ENCODE measurements at places on chromosomes 5 and 9.

DNA sequence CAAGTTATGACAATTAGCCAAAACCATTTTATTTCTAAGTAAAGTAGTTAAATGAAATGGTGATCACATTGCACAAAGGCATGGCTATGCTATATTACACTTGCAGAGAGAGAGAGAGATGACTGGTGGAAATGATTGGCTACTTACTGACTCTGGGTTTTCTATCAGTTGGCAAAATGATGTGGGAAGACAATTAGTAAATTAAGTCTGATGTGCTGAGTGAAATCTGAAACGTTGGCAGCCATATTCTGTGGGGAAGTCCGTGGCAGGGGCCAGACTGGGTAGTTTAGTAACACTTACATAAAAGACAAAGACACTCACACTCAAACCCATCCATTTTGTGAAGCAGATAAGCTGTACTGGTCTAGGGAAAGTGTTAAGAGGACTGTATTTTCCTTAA is 61.6 kb downstream of the ANXA1 start:
- no peak for DNase-seq

DNA sequence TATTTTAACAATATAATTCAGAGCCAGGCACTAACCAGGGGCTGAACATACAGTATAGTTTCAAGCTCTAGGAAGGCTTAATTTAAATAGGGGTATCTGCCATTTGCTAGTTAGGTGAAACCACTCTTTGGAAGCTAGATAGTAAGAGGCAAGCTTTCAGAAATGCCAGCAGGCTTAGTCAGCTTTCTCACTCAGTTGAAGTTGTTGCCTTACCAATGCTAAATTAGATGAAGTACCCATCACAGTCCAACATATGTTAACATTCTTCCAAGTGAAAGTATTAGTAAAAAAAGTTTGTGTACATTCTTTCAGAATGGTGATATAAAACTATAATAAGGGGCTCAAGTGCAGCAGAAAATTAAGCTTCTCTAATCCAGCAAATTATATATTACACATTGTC is 215.0 kb downstream of the CNTLN start:
- DNase-seq = no peak

DNA sequence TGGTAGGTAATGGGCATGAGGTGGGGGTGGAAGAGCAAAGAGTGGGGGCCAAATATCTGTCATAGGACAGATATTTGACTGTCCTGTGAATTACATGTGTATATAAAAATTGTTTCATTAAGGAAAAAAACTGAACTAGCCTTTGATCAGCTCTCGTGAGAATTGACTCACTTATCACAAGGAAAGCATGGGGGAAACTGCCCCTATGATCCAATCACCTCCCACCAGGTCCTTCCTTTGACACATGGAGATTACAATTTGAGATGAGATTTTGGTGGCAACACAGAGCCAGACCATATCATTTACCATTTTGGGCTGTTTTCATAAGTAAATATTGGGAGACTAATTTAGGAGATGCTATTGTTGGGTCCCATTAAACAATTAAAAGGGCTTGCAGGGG is 63.2 kb upstream of the FYB1 start:
- no peak for DNase-seq

GRCh38 chr5:132006331-132007120 is 4.9 kb downstream of the ACSL6 start:
- DNase-seq = no peak

- no peak for DNase-seq
These were observed 3.2 kb upstream of the HMGCS1 start for GRCh38 chr5:43316421-43316820.

DNA sequence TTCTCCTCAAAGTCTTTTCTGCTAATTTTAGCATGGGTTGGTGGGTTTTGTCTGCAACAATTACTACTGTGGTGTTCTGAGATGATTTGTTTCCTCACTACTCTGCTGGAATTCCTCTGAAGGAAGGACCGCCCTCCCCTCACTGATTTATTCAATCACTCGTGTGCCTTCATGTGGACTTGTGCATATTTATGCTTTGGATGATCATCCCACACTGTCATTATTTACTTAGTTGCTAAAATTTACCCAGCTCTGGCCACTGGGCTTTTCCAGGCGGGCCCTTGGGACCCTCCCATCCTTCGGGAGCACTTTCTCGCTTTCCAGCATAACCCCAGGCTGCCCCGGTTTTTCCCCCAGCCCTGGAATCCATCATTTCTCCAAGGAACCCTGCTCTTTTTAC is 41.7 kb upstream of the NKD2 start:
- DNase-seq = no peak

DNA sequence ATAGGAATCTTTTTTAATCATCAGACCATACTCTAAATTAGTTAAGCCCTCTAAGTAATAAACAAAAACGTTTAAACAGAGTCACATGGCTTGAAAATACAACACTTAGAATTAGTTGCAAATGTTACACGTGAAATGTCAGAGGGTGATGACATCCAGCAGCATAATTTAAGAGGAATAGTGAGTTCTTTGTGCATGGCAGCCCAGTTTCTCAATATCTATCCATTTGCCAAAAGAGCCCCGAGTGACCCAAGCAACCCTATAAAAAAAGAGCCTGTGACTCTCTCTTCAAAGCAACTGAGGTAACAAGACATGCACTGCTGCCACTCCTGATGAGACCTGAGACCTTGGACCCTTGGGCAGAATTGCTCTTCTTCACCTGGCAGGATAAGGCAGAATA is 96.9 kb upstream of the RASA1 start:
- DNase-seq = no peak

GRCh38 chr5:108387758-108388157 is 5.9 kb upstream of the FBXL17 start:
- no peak for DNase-seq

DNA sequence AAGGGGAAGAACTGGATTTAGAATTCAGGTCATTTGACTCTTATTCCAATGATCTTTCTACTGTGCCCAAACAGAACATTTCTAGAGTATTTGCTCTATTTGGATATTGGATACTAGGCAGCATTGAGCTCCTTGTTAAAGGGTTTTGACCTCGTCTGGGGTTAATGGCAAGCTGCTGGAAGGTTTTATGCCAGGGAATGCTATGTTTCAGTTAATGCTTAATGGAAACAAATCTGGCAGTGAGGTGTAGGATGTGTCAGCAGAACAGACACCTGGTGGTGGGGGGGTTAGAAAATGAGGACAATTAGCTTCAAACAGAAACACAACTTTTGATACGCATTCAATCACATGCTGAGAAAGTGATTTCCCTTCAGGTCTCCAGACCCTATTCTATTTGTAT is 51.5 kb downstream of the AGXT2 start:
- DNase-seq = no peak

DNA sequence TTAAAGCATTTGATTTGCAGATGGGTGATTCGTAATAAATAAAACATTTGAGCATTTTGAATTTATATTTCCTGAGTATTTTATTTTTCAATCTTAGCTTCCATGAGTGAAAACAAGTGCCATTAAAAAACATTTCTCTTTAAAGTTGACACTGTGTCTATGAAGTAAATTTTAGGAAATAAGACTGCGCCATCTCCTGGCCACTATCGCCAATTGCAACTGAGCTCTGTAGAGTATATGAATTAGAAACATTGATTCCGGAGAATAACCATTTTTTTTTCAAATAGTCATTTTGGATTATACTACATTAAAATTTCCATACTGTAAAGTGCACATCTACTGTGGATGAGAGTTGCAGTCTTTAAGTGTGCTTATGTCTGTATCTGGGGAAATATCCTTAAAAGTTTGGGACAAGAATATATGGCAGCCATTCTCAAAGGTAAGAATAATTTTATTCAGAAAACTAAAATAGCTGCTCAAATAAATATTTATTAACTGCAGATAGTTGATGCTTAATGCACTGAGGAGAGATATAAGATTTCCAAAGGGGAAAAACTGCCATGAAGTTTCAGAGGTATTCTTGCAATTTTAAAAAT is 5.9 kb downstream of the DMRTA1 start:
- DNase-seq = peak; percentile 48

- no peak for DNase-seq
These were observed 83.9 kb upstream of the HCN1 start for GRCh38 chr5:45779874-45780671.

GRCh38 chr9:37436540-37436939 is 14.0 kb downstream of the GRHPR start:
- no peak for DNase-seq

GRCh38 chr5:155773680-155774079 is 553.3 kb upstream of the SGCD start:
- no peak for DNase-seq

GRCh38 chr5:13553896-13554295 is 390.6 kb downstream of the DNAH5 start:
- peak; percentile 62 for DNase-seq

DNA sequence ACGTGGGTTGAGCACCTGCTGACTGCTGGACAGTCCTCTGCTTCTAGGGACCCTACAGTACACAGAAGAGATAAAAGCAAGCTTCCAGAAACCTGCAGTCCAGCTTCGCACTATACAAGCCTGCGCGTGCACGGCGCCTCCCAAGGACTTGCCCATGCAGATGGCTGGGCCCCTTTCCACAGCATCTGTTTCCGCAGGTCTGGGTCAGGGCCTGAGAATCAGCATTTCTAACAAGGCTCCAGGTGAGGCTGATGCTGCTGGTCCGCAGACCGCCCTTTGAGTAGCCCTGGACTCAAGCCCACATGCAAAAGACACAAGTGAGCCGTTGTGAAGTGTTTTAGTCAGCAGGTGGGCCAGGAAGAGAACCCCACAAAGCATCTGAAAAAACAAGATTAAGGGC is 133.1 kb downstream of the HSD17B3 start:
- DNase-seq = no peak

DNA sequence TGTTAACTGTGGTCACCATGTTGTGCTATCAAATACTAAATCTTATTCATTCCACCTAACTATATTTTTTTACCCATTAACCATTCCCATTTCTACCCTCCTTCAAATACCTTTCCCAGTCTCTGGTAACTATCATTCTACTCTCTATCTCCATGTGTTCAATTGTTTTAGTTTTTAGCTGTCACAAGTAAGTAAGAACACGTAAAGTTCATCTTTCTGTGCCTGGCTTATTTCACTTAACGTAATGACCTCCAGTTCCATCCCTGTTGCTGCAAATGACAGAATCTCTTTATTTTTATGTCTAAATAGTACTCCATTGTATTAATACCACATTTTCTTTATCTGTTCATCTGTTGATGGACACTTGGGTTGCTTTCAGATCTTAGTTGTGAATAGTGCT is 485.1 kb upstream of the CD180 start:
- DNase-seq = no peak

DNA sequence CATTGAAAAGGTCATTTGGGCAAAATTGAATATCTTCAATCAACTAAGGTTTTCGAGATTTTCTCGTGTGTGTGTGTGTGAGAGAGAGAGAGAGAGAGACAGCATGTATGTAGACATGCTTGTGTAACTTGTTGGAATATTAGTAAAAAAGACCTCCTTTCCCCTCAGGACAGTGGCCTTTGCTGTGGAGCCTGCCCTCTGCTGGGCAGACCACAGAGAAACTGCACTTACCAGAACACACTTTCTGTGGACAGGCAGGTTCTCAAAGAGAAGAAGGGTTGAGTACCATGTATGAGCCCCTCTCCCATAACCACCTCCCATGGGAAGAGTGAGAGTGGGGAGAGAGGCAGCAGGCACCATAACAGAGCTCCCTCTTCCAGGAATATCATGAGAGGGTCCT is 45.6 kb downstream of the CFAP90 start:
- DNase-seq = peak; percentile 49

- no peak for DNase-seq
These were observed 70.3 kb upstream of the TARS1 start for GRCh38 chr5:33370466-33370859.

DNA sequence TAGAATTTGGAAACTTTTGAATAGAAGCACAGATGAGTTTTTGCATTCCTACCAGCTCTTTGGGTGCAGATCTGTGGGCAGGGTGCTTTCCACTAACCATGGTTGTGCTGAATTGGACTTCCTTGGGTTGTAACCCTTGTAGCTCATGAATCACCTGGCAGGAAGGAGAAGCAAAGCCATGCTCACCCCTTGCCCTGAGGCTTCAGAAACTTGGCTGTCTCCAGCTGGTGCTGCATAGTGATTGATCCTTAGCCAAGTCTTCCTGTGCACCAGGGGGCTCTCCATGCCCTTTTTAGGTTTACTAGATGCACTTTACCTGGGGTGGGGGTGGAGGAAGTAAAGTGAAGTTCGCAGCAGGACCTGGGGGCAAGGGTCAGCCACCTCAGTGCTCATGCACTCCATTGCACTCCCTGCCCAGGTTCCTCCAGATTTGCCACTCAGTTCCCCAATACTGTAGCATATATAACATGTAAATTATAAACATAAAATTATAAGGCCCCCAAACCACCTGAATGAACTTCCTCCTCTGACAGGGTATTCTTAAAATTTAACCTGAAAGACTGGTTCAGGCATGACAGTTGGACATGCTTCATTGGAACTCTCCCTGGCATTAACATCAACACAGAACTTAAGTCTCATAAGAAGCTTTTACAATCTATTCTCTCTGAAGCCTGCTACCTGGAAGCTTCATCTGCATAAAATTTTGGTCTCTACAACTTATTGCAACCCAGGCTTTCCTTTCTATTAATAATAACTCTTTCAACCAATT is 25.8 kb upstream of the IFNA14 start:
- no peak for DNase-seq

GRCh38 chr9:134560654-134561053 is 80.9 kb upstream of the COL5A1 start:
- no peak for DNase-seq

DNA sequence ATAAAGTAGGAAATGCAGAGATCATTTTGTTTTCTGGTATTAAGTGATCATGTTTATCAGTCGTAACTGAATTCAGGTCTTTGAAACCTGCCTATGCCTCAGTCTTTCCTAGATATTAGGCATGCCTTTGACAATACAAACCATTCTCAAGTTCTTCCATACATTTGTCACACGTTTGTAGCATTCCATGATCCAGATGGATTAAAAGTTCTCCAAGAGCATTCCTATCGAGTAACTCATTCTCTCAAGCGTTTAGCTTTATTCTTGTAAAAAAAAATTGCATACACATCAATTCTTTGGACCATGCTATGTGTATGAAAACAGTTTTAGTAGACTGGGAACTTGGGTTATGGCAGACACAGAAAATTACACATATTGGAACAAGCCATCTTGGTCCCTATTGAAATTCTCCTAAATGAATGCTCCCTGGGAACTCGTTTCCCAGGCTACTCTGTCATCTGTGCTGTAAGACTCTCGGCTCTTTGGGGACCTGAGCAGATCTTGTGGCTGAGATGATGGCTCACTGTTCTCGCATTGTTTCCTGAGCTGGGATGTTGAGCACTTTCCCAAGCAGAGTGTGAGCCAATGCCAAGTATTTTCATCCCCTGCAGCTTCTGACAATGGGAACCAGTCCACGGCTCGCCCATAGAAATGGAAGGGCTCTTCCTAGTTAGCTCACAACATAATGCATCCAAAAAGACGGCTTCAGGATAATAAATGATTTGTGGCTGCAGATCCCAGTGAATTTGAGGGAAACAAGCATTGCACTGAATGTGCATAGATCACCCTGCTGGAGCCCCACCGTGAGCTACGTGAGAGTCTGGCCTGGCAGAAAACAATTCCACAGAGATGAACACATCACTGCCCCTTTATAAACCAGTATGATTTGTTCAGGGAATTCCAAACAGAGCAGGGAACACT is 230.2 kb downstream of the IRX1 start:
- no peak for DNase-seq
